ENCODE measurements at places on chromosomes 7 and 10. TPM values are rescaled to one million over a fixed set of nuclear protein-coding genes. Genes with fewer than 3 reads are reported as not detected.

Gene SKIDA1
- 0.85 TPM for total RNA-seq

Gene WNT16
- total RNA-seq = 0.88 TPM

Gene KCNMA1
- total RNA-seq = 68.8 TPM

Gene CHST15
- 7.5 TPM for total RNA-seq

Gene DNAJC30
- 9.8 TPM for total RNA-seq
